ENCODE measurements at places on chromosomes 13 and 19.
A peak's percentile ranks its signal among the peaks of the same experiment; 100 is the strongest.

- DNase-seq: no peak
These were observed 180.6 kb upstream of the MIR17HG start for GRCh38 chr13:91166714-91167511.

DNA sequence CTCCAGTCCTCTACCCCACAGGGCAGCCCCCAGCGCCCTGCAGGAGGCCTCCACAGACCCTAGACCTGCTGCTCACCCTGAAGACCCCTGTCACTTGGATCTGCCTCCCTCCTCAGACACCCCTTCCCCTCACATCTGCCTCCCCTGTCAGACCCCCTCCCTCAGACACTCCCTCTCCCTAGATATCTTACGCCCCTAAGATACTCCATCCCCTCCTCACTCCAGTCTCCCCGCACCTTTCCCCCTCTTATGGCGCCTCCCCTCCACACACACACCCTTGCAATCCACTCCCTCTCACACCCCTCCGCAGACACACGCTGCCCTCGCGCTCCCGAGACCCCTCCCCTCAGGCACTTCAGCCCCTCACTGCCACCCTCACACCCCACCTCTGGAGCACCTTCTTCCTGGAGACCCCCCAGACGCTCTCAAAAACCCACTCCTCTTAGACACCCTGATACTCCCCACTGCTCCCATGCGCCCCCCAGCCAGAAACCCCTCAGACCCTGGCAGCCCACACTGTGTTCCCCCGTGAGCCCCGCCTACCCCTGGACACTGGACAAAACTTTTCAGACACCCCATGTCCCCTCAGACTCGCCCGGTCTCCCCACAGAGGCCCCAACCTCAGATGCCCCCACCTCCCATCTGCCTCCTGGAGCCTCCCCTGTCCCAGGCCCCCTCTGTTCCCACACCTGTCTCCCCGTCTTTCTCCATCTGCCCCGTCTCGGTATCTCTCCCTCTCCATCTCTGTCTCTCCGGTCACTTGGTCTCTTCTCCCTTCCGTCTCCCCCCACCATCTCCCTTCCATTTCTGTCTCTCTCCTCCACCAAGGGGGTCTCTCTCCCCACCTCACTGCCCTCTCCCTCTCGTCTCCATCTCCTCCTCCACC lies 14.5 kb downstream of the ERFL start:
- no peak for DNase-seq

GRCh38 chr19:49931293-49932040 lies 2.2 kb upstream of the NUP62 start:
- no peak for DNase-seq

DNA sequence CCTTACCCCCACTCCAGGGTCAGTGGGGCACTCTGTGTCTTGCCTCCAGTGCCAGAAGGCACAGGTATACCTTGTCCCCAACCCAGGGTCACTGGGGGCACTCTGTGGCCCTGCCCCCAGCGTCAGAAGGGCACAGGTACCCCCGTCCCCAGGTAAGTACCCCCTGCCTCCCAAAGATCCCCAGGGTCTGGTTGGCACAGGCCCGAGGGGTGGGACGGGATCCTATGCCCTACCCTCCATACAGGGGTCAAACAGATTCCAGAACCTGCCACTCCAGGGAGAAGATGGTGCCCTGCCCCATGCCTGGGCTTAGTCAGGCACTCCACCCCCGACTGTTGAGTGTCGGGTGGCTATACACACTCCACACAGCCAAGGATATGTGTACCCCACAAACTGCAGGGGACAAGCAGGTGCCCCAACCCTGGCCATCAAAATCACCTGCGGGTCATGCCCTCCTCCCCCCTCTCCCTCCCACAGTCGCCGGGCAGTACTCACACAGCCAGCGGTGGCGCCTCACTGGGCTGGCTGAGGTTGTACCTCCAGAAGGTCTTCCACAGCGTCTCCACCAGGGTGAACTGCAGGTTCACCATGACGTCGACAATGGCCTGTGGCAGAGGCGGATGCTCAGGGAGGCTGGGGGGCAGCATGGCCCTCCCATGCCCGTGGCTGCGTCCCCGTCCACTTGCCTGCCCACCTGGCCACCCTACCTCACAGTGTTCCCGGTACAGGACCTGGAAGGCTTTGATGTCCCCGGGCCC lies 13.8 kb downstream of the DCAF15 start:
- no peak for DNase-seq

- DNase-seq: no peak
These were observed 4.8 kb downstream of the STK24 start for GRCh38 chr13:98571955-98572662.

- peak; percentile 71 for DNase-seq
These were observed 97.7 kb downstream of the SIPA1L3 start for GRCh38 chr19:38004521-38005223.

DNA sequence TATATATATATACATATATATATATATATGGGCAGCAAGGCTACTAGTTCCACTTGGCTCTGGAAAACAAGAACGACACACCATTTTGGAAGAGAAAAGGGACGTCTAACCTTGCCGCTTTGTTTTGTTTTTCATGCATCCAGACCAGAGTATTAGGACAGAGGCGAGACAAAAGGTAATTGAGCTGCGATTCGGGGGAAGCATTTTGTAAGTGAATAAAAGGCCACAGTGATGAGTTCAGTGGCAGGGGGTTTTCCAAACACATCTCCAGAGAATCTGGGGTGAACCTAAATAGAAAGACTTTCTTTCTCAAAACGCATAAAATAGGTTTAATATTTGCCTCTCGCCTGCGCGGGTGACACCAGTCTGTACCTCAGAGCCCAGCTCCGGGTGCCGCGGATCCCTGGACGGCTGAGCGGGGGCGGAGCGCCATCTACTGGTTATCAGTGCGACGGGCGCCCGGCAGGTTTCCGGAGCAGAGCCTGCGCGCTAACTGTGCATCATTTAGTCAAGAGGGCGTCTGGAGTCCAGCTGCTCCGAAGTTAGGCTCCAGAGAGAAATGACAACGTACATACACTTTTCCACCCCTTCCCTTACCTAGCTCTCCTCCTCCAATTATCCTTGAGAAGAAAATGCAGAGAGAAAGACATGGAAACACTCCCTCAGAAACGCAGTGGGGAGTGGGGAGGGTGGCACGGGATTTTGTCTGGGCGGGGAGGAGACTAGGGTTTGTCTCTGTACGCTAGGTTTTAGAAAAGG lies 262.3 kb downstream of the TBC1D4 start:
- DNase-seq: no peak

DNA sequence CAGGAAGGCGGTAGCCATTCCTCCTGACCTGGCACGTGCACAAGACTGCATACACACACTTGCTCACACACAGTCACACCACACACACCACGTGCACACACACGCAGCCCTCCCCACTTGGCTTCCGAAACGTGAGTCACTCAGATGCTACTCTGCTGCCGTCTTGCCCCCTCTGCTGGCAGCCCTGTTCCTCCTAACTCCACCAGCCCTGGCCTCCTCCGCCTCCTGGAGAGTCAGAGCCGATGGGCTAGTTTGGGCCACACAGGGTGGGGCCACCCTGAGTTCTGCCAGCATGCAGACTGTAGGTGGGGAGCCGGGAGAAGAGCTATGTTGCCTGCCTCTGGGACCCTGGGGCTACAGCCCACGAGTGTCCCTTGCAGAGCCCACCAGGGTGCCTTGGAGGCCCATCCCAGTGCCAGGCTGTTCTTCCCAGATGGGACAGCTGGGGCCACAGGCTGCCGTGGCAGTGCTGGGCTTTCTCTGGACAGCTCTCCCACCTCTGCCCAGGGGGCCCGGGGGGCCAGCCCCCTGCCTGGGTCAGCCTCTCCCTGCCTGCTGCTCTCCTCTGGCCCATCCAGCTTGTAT lies 12.1 kb downstream of the PIN1 start:
- DNase-seq: no peak

GRCh38 chr13:87923753-87924152 lies 252.6 kb downstream of the SLITRK5 start:
- no peak for DNase-seq

GRCh38 chr13:103192511-103193135 lies 126.4 kb upstream of the SLC10A2 start:
- DNase-seq: no peak

- no peak for DNase-seq
These were observed 17.7 kb upstream of the KLF5 start for GRCh38 chr13:73040968-73041596.

DNA sequence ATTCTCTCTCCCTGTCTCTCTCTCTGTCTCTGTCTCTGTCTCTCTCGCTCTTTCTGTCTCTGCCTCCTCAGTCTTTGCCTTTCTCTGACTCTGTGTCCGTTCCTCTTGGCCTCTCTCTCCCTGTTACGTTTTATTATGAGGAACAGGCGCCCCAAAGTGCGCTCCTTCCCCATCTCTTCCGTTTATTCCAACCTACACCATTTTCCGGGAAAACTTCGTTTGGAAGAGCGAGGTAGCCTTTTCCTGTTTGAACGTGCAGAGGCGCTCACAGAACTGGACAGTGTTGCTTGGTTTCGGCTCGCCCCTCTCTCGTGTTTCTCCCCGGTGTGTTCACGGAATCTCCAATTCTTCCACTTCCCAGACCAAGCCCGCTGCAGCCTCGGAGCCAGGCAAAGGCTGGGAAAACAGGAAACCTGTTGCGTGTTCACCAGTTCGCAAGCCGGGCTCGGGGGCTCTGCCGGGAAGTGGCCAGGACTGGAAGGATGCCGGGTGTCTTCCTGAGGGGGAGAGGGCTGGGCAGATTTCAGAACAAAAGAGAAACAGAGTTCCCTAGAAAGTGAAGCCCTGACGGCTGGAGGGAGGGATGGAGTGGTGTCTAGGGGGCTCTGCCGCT lies 605 bp downstream of the TMEM255B start:
- no peak for DNase-seq

GRCh38 chr19:35002037-35002535 lies 2.0 kb downstream of the GRAMD1A start:
- DNase-seq: no peak

DNA sequence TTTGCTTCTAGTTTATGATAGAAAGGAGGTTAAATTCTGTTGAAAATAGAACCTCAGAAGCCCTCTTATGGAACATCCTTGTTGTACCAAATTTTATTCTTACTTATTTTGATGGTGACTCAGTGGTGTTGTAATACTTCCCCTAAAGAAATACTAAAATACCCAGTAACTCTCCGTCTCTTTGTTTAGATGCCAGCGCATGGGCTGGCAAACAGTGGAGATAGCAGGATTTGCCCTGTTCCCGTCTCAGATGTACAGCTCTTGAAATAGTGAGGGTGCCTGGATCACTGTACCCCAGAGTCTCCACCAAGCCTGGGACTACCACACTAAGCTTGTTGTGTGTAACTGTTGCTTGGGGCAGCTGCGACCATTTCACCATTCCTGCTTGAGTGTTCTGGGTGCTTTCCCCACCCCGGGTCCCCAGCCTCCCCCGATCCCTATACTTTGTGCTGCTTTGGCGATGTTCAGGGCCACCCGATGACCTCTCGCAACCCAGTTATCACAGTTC lies 67.0 kb upstream of the TEX29 start:
- DNase-seq: no peak

DNA sequence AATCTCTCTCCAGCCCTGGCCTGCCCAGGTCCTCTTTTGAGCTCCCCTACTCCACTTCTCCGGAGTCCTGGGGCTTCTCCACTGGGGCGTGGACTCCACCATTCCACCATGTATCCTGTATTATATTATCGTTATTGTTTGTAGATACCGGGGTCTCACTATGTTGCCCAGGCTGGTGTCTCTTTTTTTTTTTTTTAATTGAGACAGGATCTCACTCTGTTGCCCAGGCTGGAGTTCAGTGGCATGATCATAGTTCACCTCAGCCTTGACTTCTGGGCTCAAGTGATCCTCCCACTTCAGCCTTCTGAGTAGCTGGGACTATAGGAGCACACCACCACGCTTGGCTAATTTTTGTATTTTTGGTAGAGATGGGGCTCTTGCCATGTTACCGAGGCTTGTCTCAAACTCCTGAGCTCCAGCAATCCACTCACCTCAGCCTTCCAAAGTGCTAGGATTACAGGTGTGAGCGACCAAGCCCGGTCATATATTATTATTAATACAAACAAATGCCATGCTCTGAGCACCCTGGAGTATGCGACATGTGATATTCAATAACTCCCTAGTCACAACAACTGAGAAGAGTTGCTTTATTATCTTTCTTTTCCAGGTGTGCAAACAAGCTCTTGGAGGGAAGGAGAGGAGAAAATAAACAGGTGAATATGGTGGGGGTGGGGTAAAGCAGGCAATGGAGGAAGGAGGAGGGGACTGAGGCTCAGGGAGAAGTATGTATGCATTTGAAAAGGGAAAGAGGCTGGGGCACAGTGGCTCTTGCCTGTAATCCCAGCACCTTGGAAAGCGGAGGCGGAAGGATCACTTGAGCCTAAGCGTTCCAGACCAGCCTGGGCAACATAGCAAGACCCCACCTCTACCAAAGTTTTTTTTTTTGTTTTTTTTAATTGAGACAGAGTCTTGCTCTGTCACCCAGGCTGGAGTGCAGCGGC lies 2.8 kb upstream of the CERS4 start:
- no peak for DNase-seq

DNA sequence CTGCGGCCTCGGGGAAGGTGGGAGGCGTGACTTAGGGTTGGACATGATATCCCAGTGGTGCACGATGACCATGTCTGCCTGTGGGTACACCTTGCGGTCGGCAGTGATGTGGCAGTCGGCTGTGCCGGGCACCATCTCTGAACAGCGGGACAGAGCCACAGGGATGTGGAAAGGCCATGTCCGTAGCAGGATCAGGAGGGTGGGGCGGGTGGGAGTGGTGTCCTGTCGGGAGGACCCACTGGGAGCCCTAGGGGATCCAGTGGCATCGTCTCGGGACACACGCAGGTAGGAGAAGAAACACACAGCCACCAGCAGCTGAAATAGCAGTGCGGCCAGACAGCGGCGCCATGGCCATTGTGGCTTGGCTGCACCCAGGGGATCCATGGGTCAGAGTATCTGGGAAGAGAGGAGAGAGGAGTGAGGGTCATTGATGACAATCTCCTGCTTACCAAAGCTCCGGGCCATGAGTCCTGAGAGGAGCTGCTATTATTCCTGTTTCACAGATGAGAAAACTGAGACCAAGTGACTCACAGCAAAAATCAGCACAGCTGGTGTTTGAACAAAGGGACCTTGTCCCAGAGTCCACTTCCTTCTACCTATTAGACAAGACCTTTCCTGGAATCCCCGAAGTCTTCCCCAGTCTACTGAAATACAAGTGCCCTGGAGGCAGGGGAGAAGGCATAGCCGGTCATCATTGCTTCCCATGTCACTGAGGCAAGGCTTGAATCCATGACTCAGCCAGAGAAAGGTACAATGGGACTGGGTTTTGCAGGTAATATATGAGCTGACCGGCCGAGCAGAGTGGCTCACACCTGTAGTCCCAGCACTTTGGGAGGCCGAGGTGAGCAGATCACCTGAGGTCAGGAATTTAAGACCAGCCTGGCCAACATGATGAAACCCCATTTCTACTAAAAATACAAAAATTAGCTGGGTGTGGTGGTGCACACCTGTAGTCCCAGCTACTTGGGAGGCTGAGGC lies 5.2 kb upstream of the FUT6 start:
- no peak for DNase-seq

- no peak for DNase-seq
These were observed 9.7 kb downstream of the ADAT3 start for GRCh38 chr19:1914826-1915341.

GRCh38 chr13:51858433-51859247 lies 3.1 kb upstream of the CCDC70 start:
- no peak for DNase-seq
